ENCODE measurements at places on chromosomes 3 and 15.

DNA sequence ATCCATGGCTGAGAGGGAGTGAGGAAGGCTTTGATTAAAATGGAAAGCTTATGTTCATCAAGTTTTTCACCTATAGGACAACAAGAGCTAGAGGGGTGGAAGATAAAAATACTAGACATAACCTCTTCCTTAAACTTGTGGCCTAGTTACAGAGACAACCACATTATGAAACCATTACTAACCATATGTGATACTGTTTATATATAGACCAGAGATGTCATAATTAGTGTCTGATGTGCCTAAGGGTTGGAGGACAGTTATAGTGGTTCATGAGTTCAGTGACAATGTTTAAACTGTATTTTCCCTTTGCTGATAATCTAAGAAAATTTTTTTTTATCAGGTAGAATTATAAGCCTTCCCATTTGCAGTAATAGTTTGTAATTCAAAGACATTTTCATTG, 23.7 kb downstream of the PHLDB2 start:
- DNase-seq, result no peak

DNA sequence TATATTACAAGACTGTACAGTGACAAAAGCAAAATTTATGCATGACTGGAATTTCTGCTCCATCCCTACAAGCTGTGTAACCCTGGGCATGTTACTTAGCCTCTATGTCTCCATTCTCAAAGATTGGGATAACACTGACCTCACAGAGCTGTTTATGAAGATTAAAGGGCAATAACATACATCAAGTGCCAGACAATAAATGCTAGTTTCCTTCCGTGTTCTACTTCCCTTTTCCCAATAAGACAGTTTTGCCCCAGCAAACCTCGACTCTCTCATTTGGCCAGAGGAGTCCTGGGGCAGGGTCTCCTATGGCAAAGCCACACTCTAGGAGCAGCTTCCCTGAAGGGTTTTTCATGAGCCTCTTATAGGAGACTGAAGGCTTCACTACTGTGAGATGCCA, 7.5 kb downstream of the HEXA start:
- no peak for DNase-seq

DNA sequence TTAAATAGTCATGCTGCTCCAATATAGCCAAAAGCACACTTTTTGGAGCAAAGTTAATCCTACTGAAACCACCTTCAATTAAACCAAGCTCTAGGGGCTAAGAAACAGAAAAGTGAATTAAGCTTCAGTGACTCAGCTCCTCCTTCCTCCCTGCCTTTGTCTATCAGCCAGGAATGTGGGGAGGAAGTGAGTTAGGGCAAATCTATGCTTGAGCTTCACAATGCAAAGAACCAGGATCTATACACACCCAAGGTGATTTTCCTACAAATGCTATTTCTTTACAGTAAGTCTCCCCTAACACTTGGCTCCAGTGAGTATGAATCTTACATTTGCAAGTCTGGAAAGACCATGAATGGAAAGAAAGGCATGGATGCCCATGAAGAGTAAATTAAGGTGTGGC, 212.1 kb downstream of the P3H2 start:
- DNase-seq, result no peak

- no peak for DNase-seq
These were observed 79.9 kb upstream of the SLC25A26 start for GRCh38 chr3:66140743-66141372.

DNA sequence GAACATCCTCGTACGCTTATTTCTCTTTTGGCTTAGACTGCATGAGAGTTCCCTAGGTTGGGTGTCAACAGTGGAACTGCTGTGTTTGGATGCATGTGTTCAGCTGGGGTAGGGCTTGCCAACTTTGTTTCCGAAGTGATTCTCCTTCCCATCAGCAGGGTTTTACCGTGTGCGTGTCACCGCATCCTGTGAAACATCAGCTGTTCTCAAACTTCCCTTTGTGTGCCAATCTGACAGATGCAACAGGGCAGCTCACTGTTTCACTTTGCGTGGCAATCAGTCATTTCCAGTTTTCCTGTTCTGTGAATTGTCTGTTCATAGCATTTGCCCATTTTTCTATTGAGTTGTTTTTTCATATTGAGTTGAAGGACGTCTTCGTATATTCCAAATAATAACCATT, 218.8 kb downstream of the VPS13C start:
- no peak for DNase-seq

DNA sequence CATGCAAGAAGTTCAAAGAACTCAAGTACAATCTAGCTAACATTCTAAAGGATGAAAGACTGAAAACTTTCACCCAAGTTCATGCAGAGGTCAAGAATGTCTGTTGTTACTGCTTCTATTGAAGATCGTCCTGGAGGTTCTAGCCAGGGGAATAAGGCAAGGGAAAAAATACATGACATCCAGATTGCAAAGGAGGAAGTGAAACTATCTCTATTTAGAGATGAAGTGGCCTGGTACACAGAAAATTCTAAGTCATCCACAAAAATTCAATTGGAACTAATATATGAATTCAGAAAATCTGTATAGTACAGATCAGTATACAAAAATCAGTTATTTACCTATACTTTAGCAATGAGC, 693.0 kb downstream of the NR2F2 start:
- no peak for DNase-seq

- no peak for DNase-seq
These were observed 1.6 kb downstream of the ZDHHC3 start for GRCh38 chr3:44974416-44974815.

All from activated CD8-positive, alpha-beta memory T cell treated with anti-CD3 and anti-CD28 coated beads, Interleukin-2, amount 50 U/mL, for 4 hours (primary cell).